ENCODE measurements at places on chromosomes 6 and 20.

- peak; percentile 30 for DNase-seq
Measured at GRCh38 chr20:49185071-49185761, 2.9 kb downstream of the STAU1 start.

DNA sequence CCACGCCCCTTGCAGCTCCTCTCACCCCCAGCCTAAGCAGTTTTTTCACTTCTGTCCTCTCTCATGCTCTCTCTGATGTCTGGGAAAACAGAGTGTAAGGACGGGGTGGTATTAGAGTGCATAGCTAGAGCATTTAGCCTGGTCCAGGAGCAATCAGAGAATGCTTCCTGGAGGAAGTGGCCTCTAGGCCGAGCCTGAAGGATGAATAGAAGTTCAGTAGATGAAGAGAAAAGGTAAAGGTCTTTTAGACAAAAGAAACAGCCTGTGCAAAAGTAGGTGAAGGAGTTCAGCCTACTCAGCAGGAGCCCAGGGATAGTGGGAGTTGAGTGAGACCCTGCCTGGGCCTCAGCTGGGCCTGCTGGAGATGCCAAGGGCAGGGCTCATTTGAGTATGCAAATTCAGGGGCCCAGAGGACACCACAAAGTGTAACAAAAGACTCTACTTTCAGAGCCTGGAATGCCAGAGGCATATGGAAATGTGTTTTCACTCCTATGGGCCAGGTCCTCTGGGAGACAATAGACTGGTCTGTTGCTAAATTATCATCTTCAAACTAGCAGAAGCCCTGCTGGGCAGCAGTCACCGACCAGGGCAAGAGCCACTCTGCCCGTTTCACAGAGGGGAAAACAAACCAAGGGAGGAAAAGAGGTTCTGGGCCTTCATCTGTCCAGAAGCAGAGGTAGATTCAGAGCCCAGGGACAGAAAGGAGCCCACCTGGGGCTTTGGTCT lies 19.7 kb upstream of the TM9SF4 start:
- DNase-seq, result no peak

DNA sequence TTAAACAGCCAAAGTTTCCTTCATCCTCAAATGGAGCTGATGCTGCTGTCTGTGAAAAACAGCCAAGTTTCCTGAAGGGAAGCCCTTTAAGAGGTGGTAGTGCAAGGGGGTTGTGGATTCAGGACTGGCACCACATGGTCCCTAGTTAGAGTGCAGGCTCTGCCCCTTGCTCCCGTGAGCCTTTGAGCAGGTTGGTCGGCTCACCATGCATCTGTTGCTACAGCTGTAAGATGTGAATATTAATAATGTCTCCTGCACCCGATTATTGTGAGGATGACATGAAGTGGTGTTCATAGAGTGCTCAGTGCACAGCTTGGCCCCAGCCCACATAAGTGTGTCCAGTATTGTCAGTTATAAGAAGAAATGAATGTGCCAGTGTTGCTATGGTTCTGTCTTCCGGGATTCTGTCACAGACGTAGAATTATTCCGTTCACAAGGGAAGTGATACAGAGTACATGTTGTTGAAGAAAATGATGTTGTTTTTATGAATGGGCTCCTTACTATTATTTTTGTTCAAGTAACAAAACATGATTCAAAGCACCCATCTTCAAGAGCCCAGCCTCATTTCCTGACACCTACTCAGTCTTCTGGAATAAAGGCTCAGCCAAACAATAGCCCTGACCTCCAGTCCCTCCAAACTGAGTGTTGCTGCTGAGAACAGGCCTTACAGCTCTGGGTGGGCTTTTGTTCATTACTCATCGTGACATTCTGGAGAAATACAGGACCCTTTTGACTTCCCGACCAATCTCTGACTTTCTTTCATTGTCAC lies 2.9 kb upstream of the PKIG start:
- no peak for DNase-seq

DNA sequence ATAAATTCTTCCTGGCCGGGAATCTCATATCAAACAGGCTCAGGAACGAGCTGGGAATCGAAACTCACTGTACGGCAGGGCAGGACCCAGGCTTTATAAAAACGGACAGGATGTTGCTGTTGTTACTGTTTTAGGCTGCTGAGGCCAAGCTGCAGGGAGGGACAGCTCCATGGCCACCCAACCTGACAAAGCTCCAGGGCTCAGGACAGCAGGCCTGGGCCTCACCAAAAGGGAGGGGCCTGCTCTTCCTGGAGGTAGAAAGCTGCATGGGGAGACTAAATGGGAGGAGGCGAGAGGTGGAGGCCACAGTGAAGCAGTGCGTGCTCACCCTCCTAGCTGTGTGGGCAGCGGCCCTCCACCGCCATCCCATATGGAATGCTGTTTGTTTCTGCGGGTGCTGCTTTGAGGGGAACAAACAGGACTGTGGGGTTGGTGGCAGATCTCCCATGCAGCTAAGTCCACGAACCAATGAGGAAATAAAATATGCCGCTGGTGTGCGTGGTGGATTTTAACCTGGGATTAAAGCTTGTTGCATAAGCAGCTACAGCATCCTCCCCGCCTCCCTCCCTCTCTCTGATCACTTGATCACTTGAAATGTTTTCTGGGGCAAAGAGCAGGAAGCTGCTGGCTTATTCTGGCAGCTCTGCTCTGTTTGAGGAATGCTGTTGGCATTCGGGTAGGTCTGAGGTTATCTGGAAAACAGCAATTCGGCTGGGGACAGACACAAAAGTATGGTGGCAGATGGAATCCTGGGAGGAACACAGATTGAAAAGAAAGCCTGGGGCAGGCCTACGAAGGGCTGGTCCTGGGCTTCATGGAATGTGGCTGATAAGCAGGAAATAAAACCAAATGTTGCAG lies 2.4 kb upstream of the ZMYND8 start:
- DNase-seq, result peak; percentile 87

Measured in RCC 7860 (cell line).